ENCODE measurements at places on chromosomes 2 and 18.

GRCh38 chr2:240127191-240127750, 8.8 kb downstream of the COPS9 start:
- no peak for DNase-seq

DNA sequence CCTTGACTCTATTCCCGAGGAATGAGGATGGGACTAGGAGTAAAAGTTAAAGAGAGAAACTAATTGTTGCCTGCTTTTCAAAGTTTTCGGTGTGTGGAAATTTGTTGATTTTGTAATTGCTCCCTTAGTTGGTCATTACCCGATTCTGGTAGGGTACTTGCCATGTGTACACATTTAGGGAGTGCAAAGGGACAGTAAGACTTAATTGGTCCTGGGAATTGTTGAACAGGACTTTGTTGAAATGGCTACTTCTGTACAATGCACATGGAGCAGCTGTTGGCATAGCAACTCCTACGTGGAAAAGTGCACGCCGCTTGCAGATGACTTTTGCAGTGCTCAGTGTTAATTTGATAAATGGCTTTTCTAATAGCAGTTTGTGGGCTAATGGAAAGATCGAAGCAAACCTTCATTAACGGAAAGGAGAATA, 22.9 kb downstream of the EPAS1 start:
- no peak for DNase-seq

- DNase-seq: no peak
Observed at GRCh38 chr2:1350111-1350510, 63.2 kb upstream of the TPO start.

GRCh38 chr2:219001577-219002394, 8.6 kb upstream of the CRYBA2 start:
- no peak for DNase-seq

GRCh38 chr2:151799886-151800292, 28.3 kb downstream of the ARL5A start:
- no peak for DNase-seq

DNA sequence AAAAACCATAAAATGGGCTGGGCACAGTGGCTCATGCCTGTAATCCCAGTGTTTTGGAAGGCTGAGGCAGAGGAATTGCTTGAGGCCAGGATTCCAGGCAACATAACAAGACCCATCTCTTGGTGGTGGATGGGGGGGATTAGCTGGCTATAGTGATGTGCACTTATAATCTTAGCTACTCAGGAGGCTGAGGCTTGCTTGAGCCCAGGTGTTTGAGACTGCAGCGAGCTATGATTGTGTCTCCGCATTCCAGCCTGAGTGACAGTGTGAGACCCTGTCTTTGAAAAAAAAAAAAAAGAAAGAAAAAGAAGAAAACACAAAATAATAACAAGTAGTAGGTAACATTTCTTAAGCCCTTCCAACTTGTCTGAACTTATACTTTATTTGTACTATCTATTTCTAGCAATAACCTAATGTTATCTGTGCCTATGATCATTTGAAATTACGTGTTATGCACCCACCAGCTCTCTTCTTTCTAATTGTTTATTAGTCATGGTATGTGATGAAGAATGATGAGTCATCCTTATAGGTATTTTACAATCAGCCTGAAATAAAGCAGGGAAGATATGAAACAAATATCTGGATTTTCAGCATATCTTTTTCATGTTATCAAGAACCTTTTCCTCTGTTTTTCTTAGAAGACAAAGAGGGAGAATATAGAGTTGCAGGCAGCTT, 129.3 kb upstream of the UNC80 start:
- no peak for DNase-seq

DNA sequence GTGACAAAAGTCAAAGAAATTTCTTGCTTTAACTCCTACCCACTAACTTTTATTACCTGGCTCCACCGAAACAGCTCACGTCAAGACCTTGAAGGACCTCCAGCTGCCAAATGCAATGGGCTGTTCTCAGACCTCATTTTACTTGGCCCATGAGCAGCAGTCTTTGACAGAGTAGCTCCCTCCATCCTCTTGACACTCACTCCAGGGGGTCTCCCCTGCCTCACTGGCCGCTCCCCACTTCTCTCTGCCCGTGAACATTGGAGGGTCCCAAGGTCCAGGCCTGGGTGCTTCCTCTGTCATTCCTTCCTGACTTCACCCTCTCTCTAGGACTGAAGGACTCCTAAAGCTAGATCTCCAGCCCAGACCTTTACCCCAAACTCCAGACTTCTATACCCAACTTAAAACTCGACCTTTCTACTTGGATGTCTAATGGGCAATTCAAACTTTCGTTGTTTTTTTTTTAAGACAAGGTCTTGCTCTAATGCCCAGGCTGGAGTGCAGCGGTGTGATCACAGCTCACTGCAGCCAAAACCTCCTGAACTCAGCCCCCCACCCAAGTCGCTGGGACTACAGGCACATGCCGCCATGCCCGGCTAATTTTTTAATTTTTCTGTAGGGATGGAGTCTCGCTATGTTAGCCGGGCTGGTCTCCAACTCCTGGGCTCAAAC, 92.9 kb upstream of the ST3GAL5 start:
- no peak for DNase-seq

- DNase-seq: peak; percentile 18
Observed at GRCh38 chr2:239396881-239397681, 3.7 kb downstream of the HDAC4 start.

DNA sequence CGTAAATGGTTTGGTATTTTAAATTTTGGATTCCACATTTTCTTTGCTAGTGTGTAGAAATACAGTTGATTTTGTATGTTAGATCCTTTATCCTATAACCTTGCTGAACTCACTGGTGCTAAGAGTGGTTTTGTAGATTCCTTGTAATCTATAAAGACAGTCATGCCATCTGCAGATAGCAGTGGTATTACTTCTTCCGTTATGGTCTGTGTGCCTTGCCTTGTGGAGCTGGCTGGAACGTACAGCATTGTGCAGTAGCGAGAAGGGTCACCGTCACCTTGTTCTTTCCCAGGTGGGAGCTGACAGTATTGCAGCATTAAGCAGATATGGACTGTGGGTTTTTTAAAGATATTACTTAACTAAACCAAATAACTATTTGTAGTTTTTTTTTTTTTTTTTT, 33.7 kb downstream of the ATP9B start:
- DNase-seq: no peak

- no peak for DNase-seq
Observed at GRCh38 chr2:152022090-152022489, 76.8 kb downstream of the CACNB4 start.

GRCh38 chr18:54561706-54562267, 29.3 kb upstream of the DYNAP start:
- DNase-seq: no peak

DNA sequence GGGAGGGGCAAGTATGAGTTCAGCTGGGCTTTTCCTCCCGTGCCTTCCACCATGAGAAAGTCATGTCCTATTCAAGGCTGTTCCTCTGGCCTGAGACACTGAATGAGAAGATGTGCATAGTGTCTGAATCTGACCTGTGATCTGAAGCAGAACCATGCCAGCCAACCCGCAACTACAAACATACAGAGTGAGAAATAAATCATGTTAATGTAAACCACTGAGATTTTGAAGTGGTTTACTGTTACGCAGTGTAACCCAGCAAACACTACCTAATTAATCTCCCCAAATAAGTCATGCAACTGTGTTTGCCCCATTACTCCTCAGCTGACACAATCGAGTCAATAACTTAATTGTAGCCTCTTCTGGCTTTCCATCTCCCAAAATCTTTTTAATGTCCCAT, 49.2 kb downstream of the METTL4 start:
- DNase-seq: no peak

GRCh38 chr2:8922431-8922830, 81.1 kb downstream of the MBOAT2 start:
- DNase-seq: no peak

- DNase-seq: no peak
Observed at GRCh38 chr2:88950010-88950409, 258.5 kb downstream of the RPIA start.

DNA sequence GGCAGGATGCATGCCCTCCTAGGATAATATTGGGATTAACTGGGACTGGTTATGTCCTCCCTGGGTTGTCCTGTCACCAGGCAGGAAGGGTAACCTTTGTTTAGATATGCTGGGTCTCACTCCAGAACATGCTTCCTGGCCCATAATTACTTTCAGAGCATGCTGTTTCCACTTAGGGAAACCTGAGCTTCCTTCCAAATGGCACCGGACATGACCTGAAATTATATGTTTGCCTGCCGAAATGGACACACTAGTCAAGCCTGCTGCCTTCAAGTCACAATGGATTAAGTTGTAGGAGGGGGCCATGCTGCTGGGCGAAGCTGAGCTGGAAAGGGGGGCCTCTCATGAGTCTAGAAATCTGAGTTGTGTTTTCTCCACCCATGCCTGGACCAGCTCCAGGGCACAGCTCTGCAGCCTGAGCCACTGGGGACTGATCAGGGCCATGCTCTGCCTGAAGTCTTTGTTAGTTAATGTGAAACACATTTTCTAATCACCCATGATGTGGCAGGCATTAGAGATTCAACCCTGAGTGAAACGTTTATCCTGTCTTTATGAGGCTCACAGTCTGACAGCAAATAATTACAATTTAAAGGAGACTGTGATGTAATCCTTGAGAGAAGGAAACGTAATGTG, 273.3 kb downstream of the TNS1 start:
- no peak for DNase-seq

DNA sequence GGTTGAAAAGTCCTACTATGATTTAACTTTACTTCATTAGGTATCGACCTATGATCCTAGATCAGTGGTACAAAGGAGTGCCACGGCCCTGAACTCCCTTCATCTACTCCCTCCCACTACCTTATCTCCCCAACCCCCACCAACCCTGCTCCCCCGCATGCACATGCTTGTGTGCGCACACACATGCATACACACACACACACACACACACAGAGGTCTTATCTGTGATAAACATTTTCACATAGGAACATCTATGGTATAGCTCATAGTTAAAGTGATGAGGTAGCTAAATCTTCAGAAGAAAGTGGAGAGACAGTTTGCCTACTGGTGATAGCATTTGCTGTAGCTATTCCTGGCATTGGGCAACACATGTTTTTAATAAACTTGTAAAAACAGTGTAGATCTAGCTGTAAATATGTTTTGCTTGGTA, 471.3 kb downstream of the ZEB2 start:
- no peak for DNase-seq

GRCh38 chr18:58831606-58832005, 33.1 kb upstream of the ZNF532 start:
- DNase-seq: no peak

- DNase-seq: no peak
Observed at GRCh38 chr2:17538022-17538843, 2.3 kb upstream of the VSNL1 start.

DNA sequence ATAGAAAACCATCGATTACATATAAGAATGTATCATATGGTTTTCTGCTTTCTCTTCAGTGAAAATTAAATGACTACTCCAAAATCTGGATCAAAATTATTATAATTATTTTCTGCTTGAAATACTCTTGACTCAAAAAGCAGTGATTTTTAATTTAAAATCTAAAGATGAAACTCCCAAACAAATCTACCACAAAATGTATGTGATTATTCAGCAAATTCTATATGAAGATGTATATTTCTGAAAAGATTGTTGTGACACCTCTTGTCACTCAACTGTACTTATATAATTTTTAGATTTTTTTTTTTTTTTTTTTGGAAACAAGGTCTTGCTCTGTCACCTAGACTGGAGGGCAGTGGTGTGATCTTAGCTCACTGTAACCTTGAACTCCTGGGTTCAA, 98.6 kb downstream of the MTCL1 start:
- no peak for DNase-seq

- DNase-seq: no peak
Observed at GRCh38 chr2:8992643-8993042, 10.8 kb downstream of the MBOAT2 start.
